ENCODE measurements at places on chromosomes 2 and 18. TPM values are rescaled to one million over a fixed set of nuclear protein-coding genes. Genes with fewer than 3 reads are reported as not detected.
A peak's percentile ranks its signal among the peaks of the same experiment; 100 is the strongest.

- no peak for DNase-seq
These were observed 93.5 kb downstream of the TNS1 start for GRCh38 chr2:217909156-217909820.

DNA sequence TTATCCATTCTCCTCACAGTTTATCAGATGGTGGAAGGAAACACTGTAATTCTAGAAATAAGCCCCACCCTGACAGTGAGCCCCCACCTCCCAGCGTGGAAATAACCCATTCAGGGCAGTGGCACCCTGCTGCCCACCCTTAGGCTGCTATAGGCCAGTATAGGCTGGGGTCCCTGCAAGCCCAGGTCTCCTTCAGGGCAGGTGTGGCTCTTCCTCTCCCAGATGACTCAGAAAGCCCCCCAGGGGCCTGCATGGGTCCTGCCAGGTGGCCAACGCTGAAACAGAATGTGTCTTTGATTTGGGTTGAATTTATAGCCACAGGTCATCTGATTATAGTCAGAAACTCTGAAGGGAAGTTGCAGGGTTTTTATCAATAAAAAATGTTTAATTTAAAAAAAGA is 136.4 kb downstream of the SH3RF3 start:
- no peak for DNase-seq

- DNase-seq, result no peak
These were observed 89.6 kb downstream of the BCL2 start for GRCh38 chr18:63229971-63230370.

GRCh38 chr18:55318951-55319441 is 269.0 kb downstream of the TCF4 start:
- DNase-seq, result no peak

- no peak for DNase-seq
These were observed 135.8 kb downstream of the LRRTM1 start for GRCh38 chr2:80168801-80169200.

GRCh38 chr2:228801451-228801850 is 469.6 kb downstream of the PID1 start:
- DNase-seq, result no peak

DNA sequence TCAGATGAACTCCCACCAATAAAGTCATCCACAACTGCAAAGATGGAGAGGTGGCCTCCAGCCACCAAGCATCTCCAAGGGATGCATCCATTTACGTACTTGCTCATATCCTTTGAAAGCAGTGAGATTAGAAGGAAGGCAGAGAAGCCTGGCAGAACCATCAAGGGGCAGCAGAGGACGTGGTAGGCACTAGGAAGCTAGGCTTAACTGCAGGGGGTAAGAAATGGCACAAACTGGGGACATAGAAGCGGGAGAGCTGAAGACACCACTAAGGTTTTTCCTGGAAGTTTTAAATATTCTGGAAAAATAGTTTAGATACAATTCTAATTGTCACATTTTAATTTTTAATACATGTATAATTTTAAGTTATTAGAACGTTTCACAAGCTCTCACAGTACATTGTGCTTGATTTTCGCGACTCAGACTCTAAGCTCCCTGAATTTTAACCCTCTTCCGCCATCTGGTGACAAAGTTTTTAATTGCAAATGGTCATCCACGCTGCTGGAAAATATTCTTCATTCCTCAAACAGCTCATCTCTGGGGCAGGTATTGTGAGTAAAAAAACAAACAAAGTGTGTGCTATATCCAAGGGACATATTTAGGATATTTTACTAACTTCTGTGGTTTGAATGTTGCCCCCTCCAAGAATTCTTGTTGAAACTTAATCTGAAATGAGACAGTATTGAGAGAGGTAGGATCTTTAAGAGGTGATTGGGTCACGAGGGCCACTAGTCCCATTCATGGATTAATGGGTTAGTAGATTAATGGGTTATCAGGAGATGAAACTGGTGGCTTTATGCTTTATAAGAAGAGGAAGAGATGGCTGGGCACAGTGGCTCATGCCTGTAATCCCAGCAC is 1.6 kb upstream of the PSTPIP2 start:
- peak; percentile 51 for DNase-seq

The PDCL3 gene
- 9.8 TPM for total RNA-seq

The CDK5R2 gene
- 5.3 TPM for total RNA-seq

The WDPCP gene
- total RNA-seq, result 43.2 TPM

The SNORC gene
- 2.4 TPM for total RNA-seq
